Activated naive CD4-positive, alpha-beta T cell treated with Interleukin-2 at 50 U/mL for 16 hours (primary cell): ENCODE measurements at places on chromosomes 3 and 15.

- no peak for DNase-seq
These were observed 13.3 kb upstream of the SRPRB start for GRCh38 chr3:133792171-133792763.

DNA sequence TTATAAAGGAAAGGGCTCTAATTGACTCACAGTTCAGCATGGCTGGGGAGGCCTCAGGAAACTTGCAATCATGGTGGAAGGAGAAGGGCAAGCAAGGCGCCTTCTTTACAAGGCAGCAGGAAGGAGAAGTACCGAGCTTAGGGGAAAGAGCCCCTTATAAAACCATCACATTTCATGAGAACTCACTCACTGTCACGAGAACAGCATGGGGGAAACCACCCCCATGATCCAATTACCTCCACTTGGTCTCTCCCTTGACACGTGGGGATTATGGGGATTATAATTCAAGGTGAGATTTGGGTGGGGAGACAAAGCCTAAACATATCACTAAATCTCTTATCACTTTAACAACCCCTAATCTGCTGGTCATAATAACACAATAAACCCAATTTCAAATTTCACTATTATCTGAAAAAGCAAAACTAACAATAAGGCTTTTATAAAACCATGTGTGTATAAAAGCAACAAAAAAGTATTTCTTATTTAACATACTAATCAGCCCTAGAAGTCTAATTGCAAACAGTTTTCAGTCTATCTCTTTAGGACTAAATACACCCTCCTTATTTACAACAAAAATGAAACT is 43.2 kb downstream of the SCAPER start:
- no peak for DNase-seq

DNA sequence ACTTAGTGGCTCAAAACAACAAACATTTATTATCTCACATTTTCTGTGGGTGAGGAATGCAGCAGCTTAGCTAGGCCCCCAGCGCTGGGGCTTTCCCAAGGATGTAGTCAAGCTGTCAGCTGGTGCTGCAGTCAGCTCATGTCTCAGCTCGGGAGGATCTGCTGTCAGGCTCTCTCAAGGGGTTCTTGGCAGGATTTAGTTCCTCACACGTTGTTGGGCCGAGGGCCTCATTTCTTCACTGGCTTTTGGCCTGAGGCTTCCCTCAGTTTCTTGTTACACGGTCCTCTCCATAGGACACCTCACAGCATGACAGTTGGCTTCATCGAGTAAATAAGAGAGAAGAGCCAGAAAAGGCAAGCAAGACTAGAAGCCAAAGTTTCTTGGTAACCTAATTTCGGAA is 13.7 kb upstream of the U2SURP start:
- DNase-seq, result no peak

GRCh38 chr15:64209680-64210334 is 47.0 kb upstream of the PPIB start:
- DNase-seq, result no peak

DNA sequence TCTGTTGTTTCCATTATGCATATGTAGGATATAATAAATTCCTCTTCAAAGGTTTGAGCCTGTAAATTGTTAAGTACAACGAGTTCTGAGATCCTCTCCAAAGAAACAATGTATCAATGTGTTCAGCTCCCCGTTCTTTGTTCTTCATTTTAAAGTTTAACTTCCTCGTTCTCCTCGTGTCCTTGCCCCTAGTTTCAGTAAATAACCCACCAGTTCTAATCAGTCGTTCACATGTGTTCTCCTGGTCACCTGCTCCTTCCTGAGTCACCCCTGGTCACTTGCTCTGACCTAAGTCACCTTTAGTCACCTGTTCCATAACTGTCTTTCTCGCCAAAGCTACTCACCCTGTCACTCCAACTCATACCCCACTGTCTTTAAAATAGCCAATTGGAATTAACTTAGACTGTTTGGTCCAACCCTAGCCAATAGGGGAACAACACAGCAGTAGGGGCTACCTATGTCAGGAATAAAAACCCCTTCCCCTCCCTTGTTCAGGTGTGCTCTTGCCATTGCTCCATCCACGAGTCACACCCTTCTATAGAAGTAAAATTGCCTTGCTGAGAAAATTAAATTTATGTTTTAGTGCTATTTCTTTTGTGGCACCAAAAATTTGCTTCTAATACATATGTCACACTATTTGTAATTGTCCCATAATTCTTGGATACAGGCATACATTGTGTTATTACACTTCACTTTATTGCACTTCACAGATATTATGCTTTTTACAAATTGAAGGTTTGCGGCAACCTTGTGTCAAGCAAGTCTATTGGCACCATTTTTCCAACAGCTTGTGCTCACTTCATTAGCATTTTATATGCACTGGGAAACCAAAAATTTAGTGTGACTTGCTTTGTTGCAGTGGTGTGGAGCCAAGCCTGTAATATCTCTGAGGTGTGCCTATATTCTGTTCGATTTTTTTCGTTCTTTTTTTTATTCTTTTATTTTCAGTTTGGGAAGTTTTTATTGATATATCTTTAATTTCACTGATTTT is 15.3 kb upstream of the MCF2L2 start:
- DNase-seq, result no peak

GRCh38 chr15:43794269-43795037 is 2.3 kb downstream of the SERF2 start:
- DNase-seq, result no peak

GRCh38 chr3:16349986-16350596 is 85.1 kb downstream of the OXNAD1 start:
- DNase-seq, result no peak

- DNase-seq, result no peak
These were observed 42.6 kb upstream of the TMCO5A start for GRCh38 chr15:37891766-37892368.

- no peak for DNase-seq
These were observed 24.1 kb downstream of the XPC start for GRCh38 chr3:14154276-14154675.

DNA sequence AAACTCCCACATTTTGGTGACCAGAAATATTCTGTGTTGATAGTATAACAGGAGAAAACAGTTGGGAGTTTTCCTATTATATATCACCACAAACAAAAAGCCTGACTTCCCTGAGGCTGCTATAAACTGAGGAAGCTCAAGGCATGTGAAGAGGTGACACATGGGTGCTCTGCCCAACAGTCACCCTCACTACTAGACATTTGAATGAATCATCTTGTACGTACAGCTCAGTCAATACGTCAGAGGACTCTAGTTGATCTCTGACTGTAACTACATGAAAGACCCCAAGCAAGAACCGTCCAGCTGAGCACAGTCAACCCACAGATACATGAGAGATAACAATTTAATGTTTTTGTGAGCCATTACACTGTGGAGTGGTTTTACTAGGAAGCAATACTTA is 338.3 kb upstream of the ATP11B start:
- no peak for DNase-seq

DNA sequence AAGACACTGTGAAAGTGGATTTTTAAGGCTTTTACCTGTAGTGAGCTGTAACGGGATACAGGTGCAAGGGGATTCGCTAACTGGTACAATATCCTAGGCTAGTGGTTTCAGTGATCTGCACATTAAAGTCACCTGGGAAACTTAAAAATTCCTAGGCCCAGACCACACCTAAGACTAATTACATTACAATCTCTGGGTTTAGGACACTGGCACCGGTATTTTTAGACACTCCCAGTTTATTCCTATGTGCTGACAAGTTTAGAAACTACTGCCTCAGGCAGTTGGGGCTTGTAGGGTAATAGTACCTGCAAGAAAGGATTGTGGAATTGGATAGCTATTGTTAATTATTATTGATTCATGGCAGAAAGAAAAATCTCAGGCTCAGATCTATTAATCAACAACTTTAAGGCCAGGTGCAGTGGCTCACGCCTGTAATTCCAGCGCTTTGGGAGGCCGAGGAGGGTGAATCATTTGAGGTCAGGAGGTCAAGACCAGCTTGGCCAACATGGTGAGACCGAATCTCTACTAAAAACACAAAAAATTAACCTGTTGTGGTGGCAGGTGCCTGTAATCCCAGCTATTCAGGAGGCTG is 50.4 kb upstream of the CASR start:
- no peak for DNase-seq

GRCh38 chr15:59313641-59314332 is 58.9 kb downstream of the MYO1E start:
- DNase-seq, result no peak

GRCh38 chr15:33852570-33852969 is 115.7 kb upstream of the CHRM5 start:
- DNase-seq, result no peak

DNA sequence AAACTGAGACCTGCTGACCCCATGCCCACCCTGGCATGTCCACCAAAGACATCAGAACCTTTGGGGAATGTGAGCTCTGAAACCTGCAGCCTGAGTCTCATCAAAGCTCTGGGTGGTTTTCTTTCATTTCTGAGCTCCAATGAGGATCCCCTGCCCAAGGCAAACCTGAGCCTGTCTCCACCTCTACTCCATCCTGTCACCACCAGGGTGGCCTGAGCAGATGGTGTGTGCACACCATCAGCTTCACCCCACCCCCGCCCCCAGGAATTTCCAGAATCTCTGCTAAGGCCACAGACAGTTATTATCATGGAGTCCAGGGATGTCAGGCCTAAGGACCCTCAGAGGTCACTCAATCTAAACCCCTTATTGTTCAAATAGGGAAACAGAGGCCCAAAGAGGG is 1.3 kb downstream of the XIRP1 start:
- DNase-seq, result no peak

GRCh38 chr3:4314688-4315087 is 11.5 kb downstream of the SETMAR start:
- DNase-seq, result no peak

DNA sequence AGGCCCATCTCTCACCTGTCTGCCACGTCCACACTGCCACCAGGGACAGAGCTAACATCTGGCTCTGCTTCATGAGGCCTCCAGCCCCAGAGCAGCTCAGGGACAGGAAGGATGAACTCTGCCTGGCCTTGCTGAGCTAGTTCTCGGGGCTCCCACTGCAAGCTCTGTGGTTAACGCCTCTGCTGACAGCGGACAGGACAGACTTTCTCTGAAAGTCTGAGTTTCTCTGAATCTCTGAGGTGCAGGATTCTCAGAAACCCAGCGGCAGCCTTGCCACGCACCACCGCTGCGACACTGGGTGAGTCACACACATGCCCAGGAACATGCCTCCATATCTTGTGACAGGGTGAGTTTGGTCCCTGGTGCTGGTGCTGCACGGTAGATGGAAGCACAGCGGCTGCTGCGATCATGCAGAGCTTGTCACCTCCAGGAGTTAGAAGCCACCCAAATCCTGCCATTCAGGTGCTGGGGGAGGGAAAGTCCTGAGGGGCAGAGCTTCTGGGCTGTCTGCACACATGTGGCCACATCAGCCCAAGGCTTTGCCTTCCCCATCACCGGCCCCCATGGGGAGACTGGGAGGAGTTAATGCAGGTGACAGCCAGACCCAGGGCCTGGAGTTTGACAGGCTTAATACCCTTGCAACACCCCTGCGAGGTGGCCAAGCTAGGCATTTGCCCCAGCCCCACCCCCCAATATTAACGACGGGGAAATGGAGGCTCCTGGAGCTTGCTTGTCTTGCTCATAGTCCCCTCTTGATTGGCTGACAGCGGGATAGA is 267.0 kb downstream of the PLCL2 start:
- DNase-seq, result peak; percentile 87

GRCh38 chr3:197512691-197513571 is 42.8 kb downstream of the BDH1 start:
- DNase-seq, result no peak

GRCh38 chr3:185623939-185624665 is 38.0 kb downstream of the SENP2 start:
- no peak for DNase-seq

DNA sequence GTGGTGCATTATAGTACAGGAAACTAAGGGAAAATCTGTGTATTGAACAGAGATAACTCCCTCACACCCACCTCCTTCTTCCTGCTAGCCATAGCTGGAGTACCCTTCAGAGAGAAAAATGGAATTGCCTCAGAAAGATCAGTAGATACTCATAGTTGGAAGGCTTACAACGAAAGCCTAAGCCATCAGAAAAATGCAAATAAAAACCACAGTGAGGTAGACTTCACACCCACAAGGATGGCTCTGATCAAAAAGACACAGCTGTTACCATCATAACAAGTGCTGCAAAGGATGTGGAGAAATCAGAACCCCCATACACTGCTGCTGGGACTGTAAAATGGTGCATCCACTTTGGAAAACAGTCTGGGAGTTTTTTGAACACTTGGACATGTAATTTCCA is 7.4 kb upstream of the DLG1 start:
- no peak for DNase-seq

- no peak for DNase-seq
These were observed 27.0 kb upstream of the TSPAN3 start for GRCh38 chr15:77097921-77098320.

GRCh38 chr15:95910643-95911212 is 419.8 kb upstream of the NR2F2 start:
- DNase-seq, result no peak

- DNase-seq, result peak; percentile 32
These were observed 10.7 kb upstream of the TRAK1 start for GRCh38 chr3:42080453-42080872.

GRCh38 chr3:15809313-15809712 is 11.5 kb upstream of the ANKRD28 start:
- DNase-seq, result no peak

- DNase-seq, result no peak
These were observed 59.7 kb downstream of the GRIP2 start for GRCh38 chr3:14480207-14481017.

GRCh38 chr3:108664266-108664665 is 74.7 kb downstream of the DZIP3 start:
- no peak for DNase-seq

DNA sequence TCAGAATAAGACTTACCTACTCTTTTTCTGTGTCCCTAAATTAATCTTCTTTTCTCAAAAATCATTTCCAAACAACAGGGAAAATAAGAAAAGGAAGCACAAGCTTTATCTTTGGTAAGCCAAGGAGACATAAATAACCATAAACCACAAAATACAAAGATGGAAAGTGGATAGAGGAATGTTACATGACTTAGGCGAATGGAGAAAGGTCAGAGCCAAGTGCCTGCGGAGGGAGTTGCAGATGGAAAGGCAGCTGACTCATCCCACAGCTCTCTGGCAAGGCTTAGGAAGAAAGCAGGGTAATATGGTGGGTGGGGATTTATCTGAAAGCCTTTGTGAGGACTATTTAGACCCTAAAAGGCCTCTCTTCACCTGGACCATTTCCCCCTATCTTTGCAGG is 72.8 kb downstream of the GALK2 start:
- DNase-seq, result no peak
